ENCODE measurements at places on chromosomes 5 and 9.

DNA sequence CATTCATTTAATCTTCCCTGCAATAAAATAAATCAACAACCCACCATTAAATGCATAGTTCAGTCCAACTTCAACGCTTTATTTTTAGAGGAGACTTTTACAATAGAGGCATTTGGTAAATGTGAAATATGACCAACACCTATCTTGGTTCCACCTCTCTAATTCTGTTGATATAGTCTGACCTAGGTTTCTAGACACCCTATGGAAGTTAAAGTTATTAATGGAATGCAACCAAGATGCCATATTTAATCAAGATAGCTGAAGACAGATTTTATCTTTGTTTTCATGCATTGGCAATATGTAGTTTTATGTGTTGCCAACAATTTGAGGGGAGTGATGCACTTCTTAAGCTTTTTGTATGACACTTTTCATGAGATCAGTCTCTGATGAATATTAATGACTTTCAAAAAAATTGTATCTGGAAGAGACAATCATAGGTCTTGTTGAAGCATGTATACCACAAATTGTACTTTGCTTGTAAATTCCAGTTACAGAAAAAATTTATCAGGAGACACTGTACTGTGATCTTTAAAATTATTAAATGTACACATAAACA is 101.7 kb upstream of the IFNK start:
- no peak for DNase-seq

DNA sequence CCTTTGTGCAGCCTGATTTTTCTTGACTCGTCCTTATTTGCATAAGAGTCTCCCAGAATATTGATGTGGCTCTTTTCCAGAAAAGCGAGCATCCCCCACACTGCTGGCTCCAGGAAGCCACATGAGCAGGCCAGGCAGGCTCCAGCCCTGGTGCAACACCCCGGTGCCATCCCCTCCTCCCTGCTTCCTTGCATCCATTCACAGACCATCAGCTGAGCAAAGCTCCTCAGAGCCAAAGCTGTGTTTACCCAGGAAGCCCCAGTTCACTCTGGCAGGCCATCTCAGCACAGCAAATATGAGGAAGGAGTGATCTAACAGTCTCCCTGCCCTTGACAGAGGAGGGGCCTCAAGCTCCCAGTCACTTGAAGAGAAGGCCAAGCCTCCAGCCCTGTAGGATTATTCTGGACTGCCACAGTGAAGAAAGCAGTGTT is 34.4 kb downstream of the INSYN2B start:
- peak; percentile 63 for DNase-seq

DNA sequence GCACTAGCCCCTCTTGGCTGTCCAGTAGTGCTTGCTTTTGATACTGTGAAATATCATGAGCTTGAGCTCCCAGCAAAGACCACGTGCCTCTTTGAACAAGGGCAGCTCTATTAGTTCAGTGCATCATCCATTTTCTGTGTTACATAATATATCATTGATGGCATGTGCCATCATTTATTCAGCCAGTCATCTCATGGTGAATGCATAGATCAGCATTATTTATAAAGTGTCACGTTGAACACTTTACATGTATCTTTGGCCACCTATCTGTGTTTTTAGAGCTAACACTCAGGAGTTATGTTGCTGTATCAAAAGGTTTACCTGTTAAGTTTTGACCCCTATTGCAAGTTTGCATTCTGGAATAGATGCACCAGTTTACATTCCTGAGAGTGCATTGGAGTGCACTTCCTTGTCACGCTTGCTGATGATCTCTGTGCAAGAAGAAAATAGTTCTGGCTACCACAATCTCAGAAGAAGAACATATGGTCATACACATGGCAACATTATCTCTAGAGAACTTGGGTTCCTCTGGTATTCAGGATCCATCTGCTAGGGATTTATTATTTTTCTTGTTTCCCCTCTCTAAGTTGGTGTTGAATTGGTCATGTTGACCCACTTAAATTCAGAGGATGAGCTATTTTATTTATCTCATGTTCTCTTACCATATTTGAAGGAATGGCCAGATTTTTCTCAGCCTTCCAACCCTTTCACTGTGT is 120.9 kb downstream of the SH3GL2 start:
- DNase-seq, result no peak

- DNase-seq, result no peak
Measured at GRCh38 chr5:159993194-159993593, 15.7 kb upstream of the TTC1 start.
